CD4-positive, alpha-beta T cell (primary cell): ENCODE measurements at places on chromosomes 11 and 22. TPM values are rescaled to one million over a fixed set of nuclear protein-coding genes. Genes with fewer than 3 reads are reported as not detected.

DNA sequence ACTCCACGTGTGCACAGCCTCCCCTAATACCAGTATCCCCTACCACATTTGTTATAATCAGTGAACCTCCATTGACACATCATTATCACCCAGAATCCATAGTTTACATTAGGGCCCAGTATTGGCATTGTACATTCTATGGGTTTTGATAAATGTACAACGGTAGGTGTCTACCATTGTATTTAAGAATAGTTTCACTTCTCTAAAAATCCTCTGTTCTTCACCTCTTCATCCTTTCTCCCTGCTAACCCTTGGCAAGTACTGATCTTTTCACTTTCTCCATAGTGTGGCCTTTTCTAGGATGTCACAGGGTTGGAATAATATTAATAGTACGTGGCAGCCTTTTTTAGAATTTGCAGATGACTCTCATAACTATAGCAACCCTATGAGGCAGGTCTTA lies 353.8 kb downstream of the DDX10 start:
- DNase-seq, result no peak
- H3K4me3 ChIP-seq, result no peak overlapping the region
- H3K27ac ChIP-seq, result no peak overlapping the region
- no peaks in the 10 kb centered on the region for H3K4me1 ChIP-seq
- no peaks in the 10 kb centered on the region for H3K27me3 ChIP-seq

Gene C22orf23
- total RNA-seq, result not detected

GRCh38 chr11:83087035-83087434 lies 15.3 kb upstream of the RAB30 start:
- no peak overlapping the region for H3K4me3 ChIP-seq
- no peaks in the 10 kb centered on the region for H3K27me3 ChIP-seq
- DNase-seq, result no peak
- no peak overlapping the region for H3K27ac ChIP-seq
- no peaks in the 10 kb centered on the region for H3K4me1 ChIP-seq
- peaks cover 4% of the 10 kb centered on the region for H3K36me3 ChIP-seq

GRCh38 chr11:33052231-33052630 lies 12.9 kb downstream of the TCP11L1 start:
- H3K4me3 ChIP-seq, result no peak overlapping the region
- H3K27me3 ChIP-seq, result no peaks in the 10 kb centered on the region
- H3K4me1 ChIP-seq, result no peaks in the 10 kb centered on the region
- DNase-seq, result no peak
- peaks cover 27% of the 10 kb centered on the region for H3K36me3 ChIP-seq

GRCh38 chr22:39665229-39665628 lies 94.7 kb downstream of the CACNA1I start:
- peaks cover 39% of the 10 kb centered on the region for H3K4me1 ChIP-seq
- H3K27me3 ChIP-seq, result no peaks in the 10 kb centered on the region
- no peak overlapping the region for H3K27ac ChIP-seq

- no peak overlapping the region for H3K4me3 ChIP-seq
- peaks cover 5% of the 10 kb centered on the region for H3K36me3 ChIP-seq
- no peaks in the 10 kb centered on the region for H3K4me1 ChIP-seq
Measured at GRCh38 chr11:43756575-43756974, 76.0 kb downstream of the HSD17B12 start.

DNA sequence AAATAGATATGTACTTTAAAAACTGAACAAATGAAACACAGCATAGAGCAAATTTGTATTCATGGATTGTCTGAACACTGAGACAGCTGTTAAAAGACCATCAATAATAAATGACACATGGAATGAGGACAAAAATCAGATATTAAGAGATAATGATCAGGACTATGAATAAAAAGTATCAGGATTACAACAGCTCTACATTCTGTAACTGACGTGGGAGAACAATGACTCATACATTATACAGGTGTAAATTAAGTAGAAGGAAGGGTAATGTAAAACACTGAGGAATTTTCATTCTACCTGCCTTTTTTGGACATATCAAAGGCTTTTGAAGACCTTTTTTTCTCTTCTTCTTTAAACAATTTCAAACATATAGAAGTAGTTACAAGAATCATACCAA lies 310.9 kb upstream of the ANO3 start:
- DNase-seq, result no peak
- no peaks in the 10 kb centered on the region for H3K27me3 ChIP-seq
- no peak overlapping the region for H3K4me3 ChIP-seq
- no peaks in the 10 kb centered on the region for H3K4me1 ChIP-seq

- no peak overlapping the region for H3K27ac ChIP-seq
- no peak for DNase-seq
- H3K4me3 ChIP-seq, result no peak overlapping the region
- H3K27me3 ChIP-seq, result no peaks in the 10 kb centered on the region
- H3K36me3 ChIP-seq, result no peaks in the 10 kb centered on the region
Measured at GRCh38 chr11:134487696-134488095, 75.7 kb upstream of the B3GAT1 start.

Gene BEST1
- 0.25 TPM for total RNA-seq

DNA sequence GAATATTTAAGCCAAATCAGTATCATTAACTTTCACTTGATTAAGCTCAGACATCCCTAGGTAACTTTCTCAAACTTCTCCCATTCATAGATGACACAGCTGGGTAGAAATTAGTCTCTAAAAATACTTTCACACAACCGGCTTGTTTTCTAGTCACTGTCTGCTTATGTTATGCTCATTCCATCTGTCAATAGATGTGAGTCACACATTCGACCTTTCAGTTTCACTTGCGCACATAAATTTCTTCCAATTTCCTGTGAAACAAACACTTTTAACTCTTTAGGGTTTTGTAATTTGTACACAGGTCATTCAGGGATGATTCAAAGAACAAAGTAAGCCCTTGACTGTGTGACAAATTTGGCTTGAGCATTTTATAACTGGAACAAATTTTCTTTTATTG lies 723.0 kb downstream of the KCNA4 start:
- no peaks in the 10 kb centered on the region for H3K4me1 ChIP-seq
- no peak overlapping the region for H3K4me3 ChIP-seq
- H3K27me3 ChIP-seq, result no peaks in the 10 kb centered on the region
- no peaks in the 10 kb centered on the region for H3K36me3 ChIP-seq

DNA sequence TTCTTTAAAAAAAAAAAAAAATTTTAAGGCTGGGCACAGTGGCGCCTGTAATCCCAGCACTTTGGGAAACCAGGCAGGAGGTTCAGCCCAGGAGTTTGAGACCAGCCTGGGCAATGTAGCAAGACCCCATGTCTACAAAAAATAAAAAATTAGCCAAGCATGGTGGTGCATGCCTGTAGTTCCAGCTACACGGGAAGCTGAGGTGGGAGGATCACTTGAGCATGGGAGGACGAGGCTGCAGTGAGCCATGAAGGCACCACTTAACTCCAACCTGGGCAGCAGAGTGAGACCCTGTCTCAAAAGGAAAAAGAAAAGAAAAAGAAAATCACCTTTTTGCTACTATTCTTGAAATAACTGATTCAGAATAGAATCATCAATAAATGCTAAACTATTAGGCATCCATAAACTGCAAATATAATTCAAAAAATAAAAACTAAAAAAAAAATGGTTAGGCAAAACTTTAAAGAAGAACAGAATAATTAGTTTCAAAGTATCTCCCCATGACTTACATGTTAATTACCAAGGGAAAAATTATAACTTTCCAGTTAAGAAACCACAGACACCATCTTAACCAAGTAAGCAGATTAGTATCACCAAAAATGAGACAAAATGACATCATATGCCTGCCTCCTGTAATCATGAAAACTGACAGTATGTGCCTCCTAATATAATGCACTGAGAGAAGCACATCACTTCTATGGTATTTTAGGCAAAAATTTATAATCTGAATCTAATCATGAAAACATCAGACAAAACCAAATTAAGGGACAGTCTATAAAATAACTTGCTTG lies 63.6 kb downstream of the DENND5A start:
- no peaks in the 10 kb centered on the region for H3K4me1 ChIP-seq
- no peaks in the 10 kb centered on the region for H3K27me3 ChIP-seq
- no peak overlapping the region for H3K4me3 ChIP-seq
- H3K36me3 ChIP-seq, result peaks cover 13% of the 10 kb centered on the region
- no peak for DNase-seq
- no peak overlapping the region for H3K27ac ChIP-seq

GRCh38 chr11:77771135-77771534 lies 49.4 kb downstream of the RSF1 start:
- DNase-seq, result no peak
- peaks cover 8% of the 10 kb centered on the region for H3K4me1 ChIP-seq

DNA sequence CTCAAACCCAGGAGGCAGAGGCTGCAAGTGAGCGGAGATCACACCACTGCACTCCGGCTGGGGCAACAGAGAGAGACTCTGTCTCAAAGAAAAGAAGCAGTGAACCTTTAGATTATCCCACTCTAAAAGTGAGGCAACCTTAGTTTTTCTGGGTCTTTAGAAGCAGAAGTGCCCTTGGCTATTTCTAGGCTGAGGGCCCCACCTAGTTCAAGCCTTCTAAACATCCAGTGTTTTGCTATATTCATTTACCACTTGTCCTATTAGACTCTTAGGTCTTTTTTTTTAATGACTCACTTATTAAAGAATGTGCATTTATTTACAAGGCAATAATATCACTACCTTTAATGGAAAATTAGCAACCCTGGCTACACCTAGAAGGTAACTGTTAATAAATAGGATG lies 16.7 kb upstream of the EHF start:
- no peaks in the 10 kb centered on the region for H3K36me3 ChIP-seq
- H3K27me3 ChIP-seq, result no peaks in the 10 kb centered on the region
- no peak overlapping the region for H3K27ac ChIP-seq
- no peaks in the 10 kb centered on the region for H3K4me1 ChIP-seq
- DNase-seq, result no peak

GRCh38 chr11:8098361-8098760 lies 17.4 kb downstream of the TUB start:
- no peak overlapping the region for H3K27ac ChIP-seq
- DNase-seq, result no peak
- H3K4me1 ChIP-seq, result no peaks in the 10 kb centered on the region

DNA sequence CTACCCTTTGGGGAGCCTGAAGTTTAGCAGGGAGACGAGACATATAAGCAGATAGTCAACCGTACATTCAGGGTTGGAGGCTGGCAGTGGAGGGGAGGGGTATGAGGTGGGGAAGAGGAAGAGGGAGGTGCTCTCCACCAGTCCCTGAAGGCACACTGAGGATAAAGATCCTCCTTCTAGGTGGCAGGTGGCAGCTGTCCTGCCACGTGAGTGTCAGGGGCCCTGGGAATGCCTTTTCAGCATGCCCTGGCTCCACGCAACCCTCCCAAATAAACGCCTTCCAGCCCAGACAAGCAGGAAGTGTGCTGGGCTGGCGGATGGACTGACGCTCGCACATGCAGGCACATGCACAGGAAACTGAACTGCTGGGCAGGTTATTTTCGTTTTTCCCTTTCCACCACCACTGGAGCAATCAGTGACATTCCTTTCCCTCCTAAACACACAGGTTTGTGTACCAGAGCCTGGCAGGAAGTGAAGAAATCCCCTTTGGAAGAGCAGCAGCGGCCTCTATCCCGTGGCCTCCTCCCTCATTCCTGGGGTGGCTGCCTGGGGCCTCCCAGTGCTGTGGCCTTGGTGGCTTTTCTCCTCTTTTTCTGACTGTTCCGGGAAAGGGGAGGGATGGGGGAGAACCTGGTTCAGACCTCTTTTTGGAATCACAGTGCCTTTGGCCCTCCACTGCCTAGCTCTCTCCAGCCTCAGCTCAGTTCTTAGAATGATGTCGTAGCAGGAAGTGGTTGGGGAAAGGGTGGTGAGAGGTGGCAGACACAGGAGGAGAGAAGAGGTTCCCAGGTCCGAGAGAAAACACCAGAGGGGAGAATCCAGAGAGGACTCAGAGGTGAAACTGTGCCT lies 157.0 kb upstream of the TIMP3 start:
- peak overlapping the region; percentile 67 for H3K27ac ChIP-seq
- no peaks in the 10 kb centered on the region for H3K36me3 ChIP-seq
- H3K4me1 ChIP-seq, result peaks cover 15% of the 10 kb centered on the region
- peak; percentile 54 for DNase-seq
- peak overlapping the region; percentile 44 for H3K4me3 ChIP-seq

Gene FGF19
- not detected for total RNA-seq

GRCh38 chr22:27615408-27615807 lies 186.1 kb downstream of the MN1 start:
- no peaks in the 10 kb centered on the region for H3K36me3 ChIP-seq
- DNase-seq, result no peak
- no peak overlapping the region for H3K4me3 ChIP-seq

Gene GAB4
- not detected for total RNA-seq

DNA sequence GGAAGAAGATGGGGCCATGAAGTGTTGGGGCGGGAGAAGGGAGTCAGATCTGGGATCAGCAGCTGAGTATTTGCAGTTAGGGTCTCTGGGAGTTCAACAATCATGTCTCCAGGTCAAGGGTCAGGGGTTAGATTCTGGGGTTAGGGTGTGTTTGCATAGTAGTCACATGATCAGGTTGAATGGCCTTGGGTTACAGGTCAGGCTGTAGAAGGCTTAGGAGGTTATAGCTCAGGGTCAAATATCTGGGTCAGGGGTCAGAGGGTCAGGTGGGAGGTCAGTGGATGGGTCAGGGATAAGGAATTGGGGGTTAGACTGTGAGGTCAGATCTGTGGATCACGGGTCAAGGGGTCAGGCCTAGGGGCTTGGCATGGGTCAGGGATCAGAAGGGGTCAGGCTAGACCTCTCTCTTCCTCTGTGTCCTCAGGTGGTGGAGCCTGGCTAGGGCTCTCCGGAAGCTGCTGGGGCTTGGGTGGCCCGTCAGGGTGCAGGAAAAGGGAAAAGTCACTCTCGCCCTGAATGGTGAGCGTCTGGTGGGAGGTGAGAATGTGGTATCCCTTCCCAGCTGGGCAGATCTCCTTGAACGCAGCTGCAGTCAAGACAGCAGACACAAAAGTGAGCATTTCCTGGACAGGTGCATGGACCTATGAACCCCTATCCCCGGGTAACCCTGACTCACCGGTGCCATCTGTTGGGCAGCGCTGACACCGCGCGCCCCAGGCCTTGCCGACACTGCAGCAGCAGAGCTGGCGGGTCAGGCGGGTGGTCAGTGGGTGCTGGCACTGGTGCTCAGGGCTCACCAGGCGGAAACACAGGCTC lies 6.4 kb downstream of the LTBP3 start:
- peaks cover 88% of the 10 kb centered on the region for H3K4me1 ChIP-seq
- H3K27ac ChIP-seq, result no peak overlapping the region
- H3K36me3 ChIP-seq, result peaks cover 25% of the 10 kb centered on the region
- DNase-seq, result peak; percentile 76
- H3K4me3 ChIP-seq, result no peak overlapping the region

Gene MUC2
- not detected for total RNA-seq

Gene CDC42EP2
- total RNA-seq, result not detected

- peaks cover 32% of the 10 kb centered on the region for H3K4me1 ChIP-seq
- peak; percentile 26 for DNase-seq
- no peak overlapping the region for H3K27ac ChIP-seq
- no peak overlapping the region for H3K4me3 ChIP-seq
- H3K36me3 ChIP-seq, result peaks cover 8% of the 10 kb centered on the region
Measured at GRCh38 chr11:47212938-47213337, 1.8 kb upstream of the DDB2 start.
